ENCODE measurements at places on chromosomes 3 and 15.

- DNase-seq = no peak
These were observed 32.8 kb upstream of the STRIT1 start for GRCh38 chr3:155326244-155326643.

DNA sequence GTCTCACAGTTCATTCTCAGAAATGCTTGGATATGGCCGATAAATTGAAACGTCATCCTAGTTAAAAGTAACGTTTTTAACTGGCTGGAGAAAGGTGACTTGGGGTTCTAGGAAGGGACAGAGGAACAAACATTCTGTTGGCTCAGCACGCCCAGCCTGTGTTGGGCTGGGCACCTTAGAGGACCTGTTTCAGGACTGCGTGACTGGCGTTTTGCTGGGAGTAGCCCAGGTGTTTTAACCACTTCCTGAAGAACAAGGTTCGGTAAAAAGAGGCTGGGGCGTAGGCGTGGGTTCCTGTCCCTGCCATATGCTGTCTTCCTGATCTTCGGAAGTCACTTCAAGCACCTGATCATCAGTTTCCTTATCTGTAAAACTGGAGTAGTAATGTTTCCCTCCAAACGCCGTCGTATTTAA, 1.1 kb upstream of the TLNRD1 start:
- no peak for DNase-seq

GRCh38 chr15:92021792-92022191, 168.3 kb downstream of the SLCO3A1 start:
- no peak for DNase-seq

DNA sequence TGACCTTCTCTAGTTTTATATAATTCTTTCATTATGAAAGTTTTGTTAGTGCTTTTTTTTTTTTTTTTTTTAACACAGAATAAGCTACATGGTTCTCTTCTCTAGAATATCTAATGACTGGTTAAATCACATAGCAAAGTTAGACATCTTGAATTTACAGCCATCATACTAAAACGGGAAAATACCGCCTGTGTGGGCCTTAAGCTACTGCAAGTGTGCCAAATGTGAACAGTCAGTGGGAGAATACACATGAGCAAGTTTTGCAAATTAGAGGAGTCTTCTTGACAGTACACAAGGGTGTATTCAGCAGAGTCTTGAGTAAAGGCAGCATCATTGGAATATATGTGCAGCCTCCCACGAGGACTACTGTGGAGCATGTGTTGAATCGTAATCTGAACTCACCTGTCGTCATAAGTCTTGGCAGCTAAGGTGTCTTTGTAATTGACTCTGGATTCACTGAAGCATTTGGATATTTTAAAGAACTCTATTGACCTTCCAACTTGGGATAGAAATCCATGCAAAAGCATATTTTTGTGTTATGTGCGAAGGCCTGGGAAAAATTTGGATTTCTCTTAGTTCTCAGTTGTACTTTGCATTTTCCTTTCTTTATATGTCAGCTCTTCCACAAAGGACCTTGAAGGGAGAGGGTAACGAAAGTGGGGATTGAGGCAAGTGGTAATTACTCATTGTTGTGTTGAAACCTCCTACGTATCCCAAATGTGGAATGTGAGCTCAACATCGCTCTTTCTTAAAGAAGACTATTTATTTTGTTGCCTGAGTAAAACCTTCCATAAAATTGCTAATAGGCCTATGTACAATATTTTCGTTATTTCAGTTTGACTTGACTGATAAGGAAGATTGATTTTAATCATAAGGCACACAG, 117.4 kb downstream of the ATG7 start:
- DNase-seq = no peak

DNA sequence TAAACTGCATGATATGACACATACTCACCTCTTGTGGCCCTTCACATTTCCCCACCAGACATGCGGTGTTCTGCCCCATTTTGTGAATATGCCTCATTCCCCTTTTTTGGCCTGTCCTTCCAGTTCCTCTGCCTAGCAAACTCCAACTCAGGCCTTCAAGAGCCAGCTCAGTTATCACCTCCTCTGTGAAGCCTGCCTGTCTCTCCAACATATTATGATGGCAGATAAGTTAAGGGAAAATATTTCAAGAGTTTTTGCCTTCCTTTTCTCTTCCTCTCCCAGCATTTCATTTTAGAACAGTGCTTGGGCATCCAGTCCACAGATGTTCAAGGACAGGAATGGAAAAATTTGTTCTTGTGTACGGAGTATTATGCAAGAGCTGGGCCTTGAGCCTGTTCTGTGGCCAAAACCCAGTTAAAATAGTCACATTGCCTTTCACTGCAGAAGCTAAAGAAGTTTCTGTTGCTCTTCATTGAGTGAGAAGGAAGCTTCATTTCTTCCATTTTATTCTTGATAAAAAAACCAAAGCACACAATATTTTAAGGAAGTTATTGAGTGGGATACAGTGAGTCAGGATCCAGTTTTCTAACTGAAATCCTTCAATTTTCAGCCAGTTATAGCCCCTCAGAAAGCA, 192.0 kb downstream of the GHSR start:
- DNase-seq = peak; percentile 78

GRCh38 chr15:83928878-83929418, 275.0 kb downstream of the ADAMTSL3 start:
- DNase-seq = no peak

- DNase-seq = peak; percentile 46
These were observed 180.7 kb downstream of the SLCO3A1 start for GRCh38 chr15:92034227-92034626.

GRCh38 chr3:37963635-37964034, 27.0 kb upstream of the VILL start:
- DNase-seq = no peak

DNA sequence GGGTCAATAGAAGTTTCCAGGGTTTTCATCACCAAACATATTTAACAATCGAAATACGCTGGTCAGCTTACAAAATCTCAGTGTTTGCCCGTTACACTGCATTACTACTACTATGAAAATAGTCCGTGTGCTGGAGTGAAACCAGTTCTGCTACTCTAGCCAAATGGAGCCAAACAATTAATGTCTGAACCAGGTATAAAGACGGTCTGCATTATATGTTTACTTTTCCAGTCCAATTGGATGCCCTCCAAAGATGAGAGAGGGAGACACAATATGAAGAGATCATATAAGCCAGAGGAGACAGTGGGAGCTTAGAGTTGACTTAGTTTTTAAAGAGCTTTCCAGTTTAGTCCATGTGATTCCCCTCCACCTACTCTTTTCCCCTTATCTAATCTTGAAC, 6.3 kb upstream of the DUT start:
- no peak for DNase-seq

- DNase-seq = no peak
These were observed 270.1 kb upstream of the NSMCE3 start for GRCh38 chr15:29539736-29540135.

DNA sequence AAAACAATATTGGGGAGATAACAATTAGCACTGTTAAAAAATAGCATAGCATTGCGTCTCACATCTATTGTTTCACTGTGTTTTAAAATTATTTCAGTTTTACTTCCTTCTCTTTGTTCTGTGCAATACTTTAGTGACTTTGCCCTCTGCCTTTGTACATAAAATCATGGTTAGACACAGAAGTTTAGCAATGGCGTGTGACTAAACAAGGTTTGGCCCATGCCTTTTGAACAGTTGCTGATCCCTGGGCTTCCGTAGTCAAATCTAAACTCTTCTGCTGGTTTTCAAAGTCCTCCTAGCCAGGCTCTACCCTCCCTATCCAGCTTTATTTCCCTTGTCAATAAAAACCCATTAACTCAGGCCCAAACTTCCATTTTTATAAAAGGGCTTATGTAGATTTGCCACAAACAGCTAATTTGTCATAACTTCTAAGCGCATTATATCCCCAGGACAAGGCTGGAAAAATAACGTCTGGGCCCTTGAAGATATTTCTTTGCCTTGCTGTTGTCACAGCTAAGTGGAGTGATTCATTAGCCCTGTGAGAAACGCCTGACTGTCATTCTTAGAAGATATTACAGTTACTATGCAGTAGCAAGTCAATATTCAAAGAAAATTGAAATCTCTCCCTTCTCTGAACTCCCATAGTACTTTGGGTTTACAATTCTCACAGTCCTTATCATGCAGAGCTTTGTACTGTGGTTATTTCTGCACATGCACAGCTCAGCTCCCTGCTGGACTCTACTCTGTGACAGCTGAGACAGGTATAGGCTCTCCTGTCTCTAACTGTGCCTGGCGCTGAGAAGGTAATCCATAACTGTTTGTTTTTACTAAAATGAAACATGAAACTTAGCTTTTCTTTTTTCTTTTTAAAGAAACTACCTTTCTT, 123.4 kb upstream of the SLC24A5 start:
- no peak for DNase-seq

GRCh38 chr3:159265705-159266104, 463.9 kb downstream of the MFSD1 start:
- DNase-seq = no peak

DNA sequence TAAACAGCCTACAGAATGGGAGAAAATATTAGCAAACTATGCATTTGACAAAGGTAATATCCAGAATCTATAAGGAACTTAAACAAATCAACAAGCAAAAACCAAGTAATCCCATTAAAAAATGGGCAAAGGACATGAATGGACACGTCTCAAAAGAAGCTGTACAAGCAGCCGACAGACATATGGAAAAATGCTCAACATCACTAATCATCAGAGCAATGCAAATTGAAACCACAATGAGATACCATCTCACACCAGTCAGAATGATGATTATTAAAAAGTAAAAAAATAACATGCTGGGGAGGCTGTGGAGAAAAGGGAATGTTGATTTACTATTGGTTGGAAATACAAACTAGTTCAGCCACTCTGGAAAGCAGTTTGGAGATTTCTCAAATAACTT, 30.7 kb upstream of the PPM1L start:
- no peak for DNase-seq

DNA sequence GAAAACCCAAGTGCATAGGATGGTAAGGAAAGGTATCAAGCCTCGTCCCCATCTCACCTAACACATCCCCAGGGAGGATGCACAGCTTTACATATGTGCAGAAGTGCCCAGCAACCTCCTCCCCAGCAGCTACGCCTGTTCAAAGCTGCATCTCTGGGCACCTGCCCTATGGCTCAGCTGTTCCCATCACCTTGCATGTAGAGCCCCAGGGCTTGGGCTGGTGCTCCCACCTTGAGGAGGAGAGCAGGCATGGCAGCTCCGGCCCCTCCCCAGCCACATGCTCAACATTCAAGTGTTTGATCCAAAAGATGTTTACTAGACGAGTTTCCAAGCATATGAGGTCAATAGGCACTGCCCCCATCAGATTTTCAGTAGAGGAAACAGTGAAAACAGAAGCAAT, 173.5 kb downstream of the ATP10A start:
- DNase-seq = peak; percentile 48

GRCh38 chr15:56608993-56609392, 124.3 kb downstream of the ZNF280D start:
- DNase-seq = no peak

GRCh38 chr15:42576040-42576594, 711 bp downstream of the STARD9 start:
- no peak for DNase-seq

DNA sequence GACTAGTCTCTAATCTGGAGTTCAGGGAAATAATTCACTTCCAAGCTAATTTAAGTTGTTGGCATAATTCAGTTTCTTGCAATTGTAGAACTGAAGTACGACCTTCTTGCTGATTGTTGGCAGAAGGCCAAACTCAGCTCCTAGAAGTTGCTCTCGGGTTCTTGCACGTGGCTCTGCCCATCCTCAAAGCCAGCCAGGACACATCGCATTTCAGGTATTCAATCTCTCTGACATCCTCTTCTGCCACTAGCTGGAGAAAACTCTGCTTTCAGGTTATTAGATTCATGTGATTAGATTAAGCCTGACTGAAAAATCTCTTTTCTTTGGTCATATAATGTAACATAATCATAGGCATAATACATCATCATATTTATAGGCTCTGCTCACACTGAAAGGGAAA, 362.0 kb downstream of the ZPLD1 start:
- no peak for DNase-seq

DNA sequence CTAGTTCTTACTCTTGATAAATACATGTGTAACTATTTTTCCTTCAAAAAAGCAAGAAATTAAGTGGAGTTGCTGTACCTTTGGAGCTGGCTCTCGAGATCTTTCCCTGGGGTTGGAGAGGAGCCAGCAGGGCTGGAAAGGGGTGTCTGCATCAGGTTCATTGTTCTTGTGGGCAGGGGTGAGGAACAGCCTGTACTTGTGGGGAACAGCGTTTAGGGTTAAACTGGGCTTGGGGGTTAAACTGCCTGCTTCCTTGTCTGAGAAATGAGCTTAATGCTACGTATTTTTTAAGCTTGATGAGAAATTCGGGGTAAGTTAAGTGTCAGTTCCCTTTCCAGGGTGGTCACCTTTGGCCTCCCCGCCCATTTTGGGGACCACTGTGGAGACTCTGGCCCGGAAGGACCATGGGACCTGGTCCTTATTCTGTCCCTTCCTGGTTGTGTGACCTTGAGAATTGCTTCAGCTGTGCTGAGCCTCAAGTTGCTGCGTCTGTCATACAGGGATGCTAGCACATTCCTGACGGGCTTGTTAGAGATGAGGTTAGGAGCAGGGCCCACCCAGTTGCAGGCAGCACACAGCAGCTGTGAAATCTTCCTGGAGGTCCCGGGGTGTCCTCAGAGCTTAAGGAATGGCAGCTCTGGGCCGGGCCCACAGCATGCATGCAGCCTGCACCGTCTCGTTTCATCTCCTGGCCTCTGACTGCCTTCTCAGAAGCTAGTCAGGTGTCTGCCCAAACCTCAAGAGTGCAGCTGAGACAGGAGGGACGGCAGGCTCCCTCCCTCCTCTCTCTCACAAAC, 11.6 kb downstream of the H1-8 start:
- no peak for DNase-seq

GRCh38 chr3:58064923-58065638, 56.9 kb downstream of the FLNB start:
- no peak for DNase-seq

GRCh38 chr15:68658641-68659358, 80.0 kb downstream of the CORO2B start:
- no peak for DNase-seq

- DNase-seq = no peak
These were observed 18.7 kb upstream of the HES1 start for GRCh38 chr3:194117104-194117845.

DNA sequence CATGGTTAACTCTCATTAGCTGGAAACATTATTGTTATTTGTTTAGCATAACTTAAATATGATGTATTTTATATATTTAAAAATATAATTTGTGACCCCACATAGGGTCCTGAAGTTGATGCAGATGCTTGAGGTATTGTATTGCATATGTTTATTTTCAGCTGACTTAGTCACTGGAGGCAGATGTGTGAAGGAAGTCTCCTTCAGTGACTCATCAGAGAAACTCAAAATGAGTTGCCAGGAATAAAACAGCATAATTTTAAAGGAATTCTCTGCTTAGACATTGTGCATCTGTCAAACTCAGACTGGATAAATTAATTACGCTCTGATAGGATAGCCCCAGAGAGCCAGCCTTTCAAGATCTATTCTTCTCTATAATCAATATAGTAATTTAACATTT, 7.9 kb upstream of the OR4F6 start:
- no peak for DNase-seq

Data from tibial artery (tissue), 4 donors.